ENCODE measurements at places on chromosomes 11 and 22.
A peak's percentile ranks its signal among the peaks of the same experiment; 100 is the strongest.

- DNase-seq, result no peak
These were observed 17.9 kb upstream of the BBOX1 start for GRCh38 chr11:27022659-27023251.

DNA sequence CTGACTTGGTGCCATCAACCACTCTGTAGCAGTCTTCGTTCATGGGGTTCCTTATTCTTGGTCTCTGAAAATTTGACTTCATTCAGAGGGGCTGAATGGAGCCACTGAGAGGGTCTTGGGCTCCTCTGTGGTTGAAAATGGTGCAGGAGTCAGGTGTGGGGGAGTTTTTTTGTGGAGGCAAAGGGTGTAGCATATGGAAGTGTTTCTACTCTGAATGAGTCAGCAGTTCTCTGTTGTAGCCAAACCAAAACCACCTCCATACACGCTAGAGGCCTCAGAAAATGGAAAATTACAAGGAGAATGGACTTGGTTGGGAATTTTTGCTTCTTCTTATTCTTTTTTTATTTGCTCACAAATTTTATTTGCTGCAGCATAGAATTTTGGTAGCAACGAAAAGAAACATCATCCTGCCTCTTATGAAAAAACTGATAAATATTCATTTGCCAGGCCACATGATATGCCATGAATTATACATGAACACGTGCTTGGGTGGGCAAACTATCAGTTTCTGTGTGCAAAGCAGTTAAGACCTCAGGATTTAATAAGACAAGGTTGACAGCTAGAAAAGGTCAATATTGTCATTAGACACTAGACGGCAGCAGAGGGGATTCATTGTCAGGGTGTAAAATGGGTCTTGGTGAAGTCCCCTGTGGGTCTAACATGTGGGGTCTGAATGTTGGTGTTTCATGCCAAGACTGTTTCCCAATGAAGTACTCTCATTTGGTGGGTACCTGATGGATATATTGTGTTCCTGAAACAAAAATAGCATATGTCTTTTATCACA is 111.7 kb downstream of the MYO18B start:
- no peak for DNase-seq

DNA sequence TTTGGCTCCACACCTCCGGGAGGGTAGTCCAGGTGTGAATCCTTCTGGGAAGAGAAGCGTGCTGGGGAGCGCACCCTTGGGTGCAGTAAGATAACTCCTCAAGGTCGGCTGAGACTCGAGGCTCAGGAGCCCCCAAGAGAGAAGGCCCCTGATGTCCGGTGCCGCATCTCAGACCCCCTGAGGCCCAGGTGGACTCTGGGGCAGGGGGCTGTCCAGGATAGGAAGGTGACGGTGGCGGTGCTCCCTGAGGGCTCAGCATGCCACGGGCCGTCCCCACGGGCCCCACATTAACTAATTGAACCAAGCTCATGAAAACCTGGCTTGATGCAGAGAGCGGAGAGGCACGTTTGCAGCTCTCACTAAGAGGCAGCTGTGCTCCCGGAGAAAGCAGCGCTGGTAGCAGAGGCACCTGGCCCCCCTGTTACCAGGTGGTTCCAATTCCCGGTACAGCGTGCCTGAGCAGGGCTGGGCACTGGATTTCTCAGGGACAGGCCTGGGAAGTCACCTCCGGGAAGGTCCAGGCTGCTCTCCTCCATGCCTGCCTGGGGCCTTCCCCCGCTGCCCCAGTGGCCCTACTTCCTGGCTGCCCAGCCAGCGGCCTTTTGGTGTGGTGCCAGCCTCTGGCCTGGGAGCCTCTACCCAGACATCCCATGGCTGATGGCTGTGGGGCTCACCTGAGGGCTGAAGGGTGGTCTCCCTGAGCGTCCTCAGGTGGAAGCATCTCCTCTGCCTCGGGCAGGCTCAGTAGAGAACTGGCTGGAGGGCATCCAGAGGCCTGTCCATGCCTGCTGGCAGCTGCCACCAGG is 1.1 kb downstream of the KCNQ1 start:
- no peak for DNase-seq

DNA sequence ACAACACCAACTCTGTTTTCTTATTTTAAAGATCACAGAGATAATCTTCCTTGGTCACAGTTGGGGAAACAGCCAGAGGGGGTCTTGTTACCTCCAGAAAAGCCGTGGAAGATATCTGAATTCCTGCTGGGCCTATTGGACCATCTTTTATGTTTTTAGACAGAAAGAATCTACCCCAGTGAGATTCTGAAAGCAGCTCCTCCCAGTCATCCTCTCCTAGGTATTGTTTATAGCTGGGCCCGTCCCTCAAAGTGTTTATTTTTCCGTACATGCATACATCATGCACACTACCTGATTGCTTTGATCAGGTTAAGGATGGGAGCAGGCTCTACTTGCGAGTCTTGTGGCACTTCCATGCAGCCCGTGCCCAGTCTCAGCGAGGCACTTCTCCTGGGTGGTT is 742.4 kb downstream of the NTM start:
- DNase-seq, result no peak

GRCh38 chr11:128195756-128196155 is 391.6 kb downstream of the ETS1 start:
- DNase-seq, result no peak

DNA sequence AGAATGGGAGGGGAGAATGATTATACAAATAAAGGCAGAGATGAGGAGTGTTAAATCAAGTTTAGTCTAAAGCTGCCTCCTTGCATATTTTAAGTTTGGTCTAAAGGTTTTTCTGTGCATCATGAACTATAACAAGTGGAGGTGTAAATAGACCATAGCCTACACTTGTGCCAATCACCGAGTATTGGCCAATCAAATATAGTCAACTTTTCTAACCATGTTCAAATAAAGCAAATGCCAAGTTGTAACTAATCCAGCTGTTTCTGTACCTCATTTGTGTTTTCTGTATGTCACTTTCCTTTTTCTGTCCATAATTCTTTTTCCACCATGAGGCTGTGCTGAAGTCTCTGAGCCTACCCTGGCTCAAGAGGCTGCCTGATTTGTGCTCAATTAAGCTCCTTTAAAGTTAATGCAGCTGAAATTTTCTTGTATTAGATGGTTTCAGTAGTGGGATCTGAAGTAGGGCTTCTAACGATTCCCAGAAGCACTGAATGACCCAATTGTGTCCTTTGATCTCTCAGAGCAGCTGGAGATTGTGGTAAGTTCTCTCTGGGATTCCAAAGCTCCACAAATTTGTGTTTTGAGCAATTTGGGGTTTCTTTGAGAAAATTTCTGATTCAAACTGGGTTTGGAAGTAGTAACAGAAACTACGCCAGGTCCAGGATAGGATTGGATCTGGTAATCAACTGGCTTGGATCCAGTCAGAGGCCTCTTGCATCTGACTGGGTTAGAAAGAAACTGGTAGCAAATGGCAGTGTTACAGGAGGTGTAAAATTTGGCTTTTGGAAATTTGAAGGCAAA is 25.6 kb downstream of the OR5A2 start:
- no peak for DNase-seq

- DNase-seq, result peak; percentile 15
These were observed 94.5 kb downstream of the FDX1 start for GRCh38 chr11:110524238-110524637.

DNA sequence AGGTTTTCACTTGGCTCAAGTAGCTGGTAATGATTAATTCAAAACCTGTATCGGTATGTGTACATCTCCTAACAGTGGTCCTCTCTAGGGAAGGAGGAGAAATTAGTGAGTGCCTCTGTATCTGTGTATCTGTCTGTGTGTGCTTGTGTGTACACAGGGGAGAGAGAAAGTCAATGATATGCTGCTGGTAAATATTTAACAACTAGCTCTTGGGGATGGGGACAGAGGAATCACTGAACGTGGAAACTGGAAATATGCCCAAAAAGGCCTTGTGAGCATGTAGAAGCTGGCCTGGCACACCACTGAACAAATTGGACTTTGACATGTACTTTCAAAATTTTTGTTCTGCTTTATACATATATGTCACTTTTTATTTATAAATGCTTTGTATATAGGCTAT is 214.0 kb upstream of the SYN3 start:
- DNase-seq, result no peak

GRCh38 chr11:20112291-20113148 is 47.8 kb downstream of the DBX1 start:
- DNase-seq, result peak; percentile 73

DNA sequence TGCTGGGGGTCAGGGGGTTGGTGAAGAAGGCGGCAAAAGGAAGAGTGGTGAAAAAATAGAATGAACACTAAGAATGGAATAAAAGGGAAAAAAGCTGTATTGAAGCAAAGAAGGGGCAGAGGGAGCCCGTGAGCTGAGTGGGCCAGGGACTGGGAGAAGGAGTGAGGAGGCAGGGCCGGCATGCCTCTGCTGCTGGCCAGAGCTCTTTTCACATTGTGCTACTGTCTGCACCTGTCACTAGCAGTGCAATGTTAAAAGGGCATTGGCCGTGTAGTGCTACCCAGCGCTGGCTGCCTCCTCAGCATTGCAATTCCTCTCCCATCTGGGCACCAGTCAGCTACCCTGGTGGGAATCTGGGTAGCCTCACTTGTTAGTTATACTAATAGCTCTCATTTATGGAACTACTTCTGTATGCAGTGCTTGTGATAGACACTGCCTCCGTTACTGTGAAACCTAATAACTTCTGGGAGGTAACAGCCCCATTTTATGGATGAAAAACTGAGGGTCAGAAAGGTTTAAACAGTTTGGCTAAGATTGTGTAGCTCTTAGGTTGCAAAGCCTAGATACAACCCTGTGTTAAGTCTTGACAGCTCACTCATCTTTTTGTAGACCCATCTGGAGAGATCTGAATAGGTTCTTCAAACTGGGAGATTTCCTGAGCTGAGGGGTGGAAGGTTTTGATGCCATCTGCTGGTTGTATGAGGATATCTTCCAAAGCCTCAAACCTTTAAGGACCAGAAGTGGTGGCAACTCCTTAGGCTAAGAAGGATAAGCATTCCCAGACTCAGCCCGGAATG is 8.5 kb downstream of the YPEL4 start:
- DNase-seq, result peak; percentile 42

DNA sequence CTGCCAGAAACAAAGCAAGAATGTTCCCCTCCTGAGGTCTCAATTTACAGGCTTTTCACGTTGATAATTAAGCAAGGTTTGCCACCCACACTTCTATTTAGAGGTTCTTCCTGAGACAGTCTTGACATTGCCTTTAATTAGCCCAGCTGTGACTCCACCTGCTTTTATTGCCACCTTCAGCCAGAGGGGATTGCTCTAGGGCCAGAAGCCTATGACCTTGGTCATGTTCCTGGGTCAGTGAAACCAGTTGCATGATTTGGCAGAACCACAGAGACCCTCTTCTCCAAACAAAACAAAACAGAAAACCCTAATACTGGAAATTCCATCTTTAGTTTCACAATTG is 89.8 kb downstream of the APIP start:
- no peak for DNase-seq

DNA sequence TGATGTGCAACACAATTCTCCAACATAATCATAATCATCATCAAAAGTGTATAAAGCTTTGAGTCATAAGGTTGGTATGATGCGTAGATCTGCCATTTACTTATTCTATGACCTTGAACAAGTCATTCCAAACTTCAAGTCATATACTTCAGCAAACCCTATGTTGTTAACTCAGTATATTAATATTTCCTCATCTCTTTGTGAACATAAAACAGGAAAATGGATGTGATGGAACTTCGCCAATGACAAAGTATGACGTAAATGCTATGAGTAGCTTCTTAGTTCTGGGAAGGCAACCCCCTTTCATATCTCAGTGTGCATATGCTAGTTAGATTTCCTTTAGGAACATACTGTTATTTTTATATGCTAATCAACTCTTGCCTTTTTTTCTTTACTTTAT is 102.7 kb upstream of the ANO3 start:
- no peak for DNase-seq
